ENCODE measurements at places on chromosomes 3 and 15. TPM values are rescaled to one million over a fixed set of nuclear protein-coding genes. Genes with fewer than 3 reads are reported as not detected.

ATOSA gene
- total RNA-seq, result 12.2 TPM

CYP1A2 gene
- total RNA-seq, result not detected

CELSR3 gene
- total RNA-seq, result 2.4 TPM

QARS1 gene
- total RNA-seq, result 129 TPM

SLC24A5 gene
- total RNA-seq, result not detected

EPHA6 gene
- not detected for total RNA-seq

CADPS gene
- total RNA-seq, result not detected

DLL4 gene
- total RNA-seq, result not detected

ZNF654 gene
- total RNA-seq, result 6.2 TPM

TMC3 gene
- not detected for total RNA-seq

SI gene
- not detected for total RNA-seq

WDR5B gene
- total RNA-seq, result 6.2 TPM

PPM1L gene
- total RNA-seq, result 6.8 TPM

SGO1 gene
- total RNA-seq, result 13.3 TPM

TLR9 gene
- total RNA-seq, result not detected

DNA sequence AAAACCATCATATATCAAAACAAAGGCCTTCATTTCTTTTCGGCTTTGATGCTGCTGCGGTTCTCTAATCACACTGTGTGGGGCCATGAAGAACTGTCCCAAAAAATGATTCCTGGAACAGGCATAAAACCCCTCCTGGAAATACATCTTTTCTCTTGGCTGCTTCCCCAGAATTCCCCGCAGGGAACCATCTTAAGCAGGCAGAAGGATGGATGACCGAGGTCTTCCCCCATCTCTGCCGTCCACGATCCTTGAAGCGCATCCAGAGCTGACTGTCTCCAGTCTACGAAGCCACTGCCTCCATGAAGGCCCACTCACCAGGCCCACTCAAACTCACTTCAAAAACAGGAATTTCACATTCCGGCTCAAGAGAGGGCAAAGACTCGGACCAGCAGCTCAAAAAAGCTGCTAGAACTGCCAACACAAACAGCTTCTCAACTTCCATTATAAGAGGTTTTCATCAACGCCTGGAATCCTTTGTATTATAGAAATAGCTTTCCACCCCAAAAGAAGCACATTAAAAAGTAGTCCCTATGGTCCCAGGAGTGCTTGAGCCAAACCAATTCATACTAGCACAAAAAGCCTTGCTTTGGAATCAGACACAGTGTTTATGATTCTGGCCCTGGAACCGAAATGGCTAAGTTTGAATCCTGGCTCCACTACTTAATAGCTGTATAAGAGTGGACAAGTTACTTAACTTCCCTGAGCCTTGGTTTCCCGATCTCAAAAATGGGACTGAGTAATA lies 487.5 kb upstream of the WNT5A start:
- no peak for DNase-seq

DNA sequence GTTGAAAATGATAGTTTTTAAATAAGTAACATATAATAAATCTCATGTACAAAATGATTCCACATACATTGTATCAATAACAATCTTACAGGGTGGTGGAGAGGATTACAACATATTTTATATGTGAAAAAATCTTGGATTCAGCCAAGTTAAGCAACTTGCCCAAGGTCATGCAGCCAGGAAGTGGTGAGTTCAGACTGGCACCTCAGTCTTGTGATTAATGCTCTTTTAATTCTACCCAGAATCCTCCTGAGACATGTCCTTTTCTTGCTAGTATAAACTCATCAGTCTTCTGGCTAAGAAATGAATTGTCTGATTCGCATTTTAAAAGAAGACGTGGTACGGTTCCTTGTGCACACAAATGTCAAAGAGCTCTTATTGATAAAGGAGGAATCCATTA lies 4.5 kb upstream of the MYRIP start:
- no peak for DNase-seq

GRCh38 chr3:43909149-43909548 lies 218.4 kb downstream of the ABHD5 start:
- DNase-seq, result no peak

DNA sequence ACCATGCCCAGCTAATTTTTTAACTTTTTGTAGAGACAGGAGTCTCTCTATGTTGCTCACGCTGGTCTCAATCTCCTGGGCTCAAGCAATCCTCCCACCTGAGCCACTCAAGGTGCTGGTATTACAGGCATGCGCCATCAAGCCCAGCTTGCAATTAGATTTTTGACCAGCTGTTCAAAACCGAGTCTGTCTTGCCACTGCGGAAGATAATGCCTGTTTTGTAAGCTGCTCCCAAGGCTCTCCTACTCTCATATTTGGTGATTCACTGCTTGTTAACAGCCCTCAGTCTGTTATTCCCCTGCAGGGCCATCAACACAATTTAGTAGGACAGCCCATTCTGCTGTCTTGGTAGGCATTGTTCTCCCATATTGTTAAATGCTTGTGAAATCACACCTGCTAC lies 17.8 kb upstream of the MCCC1 start:
- DNase-seq, result no peak

DNA sequence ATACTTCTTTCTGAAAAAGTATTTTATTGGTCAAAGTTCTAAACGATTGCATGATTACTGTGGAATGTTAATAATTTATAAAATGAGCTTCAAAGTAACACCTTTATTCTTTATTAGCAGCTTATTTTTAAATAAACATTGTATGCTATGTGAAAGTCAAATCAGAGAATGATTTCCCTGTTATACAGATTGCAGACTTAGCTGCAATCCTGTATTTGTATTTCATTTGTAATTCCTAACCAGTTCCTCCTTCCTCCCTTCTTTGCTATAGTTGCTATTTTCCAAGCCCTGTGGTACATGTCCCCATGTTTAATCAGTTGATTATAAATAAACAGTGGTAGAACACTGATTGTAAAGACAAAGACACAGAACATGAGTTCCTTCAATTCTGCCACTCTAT lies 42.4 kb upstream of the C15orf39 start:
- no peak for DNase-seq

GRCh38 chr3:10164546-10165393 lies at the start of gene IRAK2:
TSS of gene IRAK2 (plus strand) at chr3:10164919. CDS start at chr3:10164955, 36 bp downstream.
- DNase-seq, result peak; percentile 75

DNA sequence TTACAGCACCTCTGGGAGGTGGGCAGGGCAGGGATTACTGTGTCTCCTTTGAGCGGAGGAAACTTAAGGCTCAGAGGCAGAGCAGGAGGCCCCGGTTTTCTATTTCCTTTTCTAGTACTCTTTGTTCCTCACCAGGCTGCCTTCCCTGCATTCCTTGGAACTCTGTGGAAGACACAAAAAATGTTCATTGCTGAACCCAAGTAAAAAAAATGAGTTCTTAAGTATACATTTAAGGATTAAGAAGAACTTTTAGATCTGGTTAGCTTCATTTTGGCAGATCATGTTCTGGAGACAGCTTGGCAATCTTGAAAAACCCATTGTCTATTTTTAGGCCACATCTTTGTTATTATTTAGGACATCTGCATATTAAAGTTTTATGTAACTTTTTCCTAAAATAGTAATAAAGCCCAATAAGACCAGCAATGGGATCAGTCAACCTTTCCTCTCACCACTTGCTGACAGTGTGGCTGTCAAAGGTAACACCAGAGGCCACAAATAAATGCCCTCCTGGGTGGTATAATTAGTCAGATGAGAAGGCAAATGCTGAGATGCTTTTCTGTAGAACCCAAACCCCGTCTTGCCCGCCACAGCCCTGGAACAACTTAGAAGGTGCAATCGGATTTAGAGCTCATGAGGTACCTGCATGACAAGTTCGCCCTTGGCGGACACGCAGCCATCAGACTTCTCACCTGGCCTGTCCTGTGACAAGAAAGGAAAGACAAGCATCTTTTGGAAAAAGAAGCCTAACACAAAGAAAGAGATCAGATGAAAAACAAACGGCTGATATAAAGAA lies 97.2 kb downstream of the DGKG start:
- no peak for DNase-seq

DNA sequence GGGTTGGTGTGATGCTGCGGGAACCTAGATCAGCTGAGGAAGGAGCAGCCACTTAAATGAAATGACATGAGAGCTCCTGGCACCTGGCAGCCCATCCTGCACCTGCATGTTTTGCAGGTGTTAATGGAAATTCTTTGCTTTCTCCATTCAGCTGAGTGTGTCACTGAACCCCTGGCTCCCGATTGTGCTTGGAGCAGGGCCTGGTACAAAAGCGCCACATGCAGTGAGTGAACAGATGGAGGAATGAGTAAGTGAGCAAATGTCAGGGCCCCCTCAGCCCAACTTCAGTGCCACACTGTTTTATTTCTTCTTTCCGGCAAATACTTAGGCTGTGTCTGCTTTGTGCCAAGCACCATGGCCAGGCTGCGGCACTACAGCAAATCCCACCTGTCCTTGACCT lies 132.2 kb downstream of the ASB7 start:
- DNase-seq, result no peak

- no peak for DNase-seq
Observed at GRCh38 chr15:78162038-78162437, 12.9 kb downstream of the IDH3A start.

- DNase-seq, result peak; percentile 18
Observed at GRCh38 chr3:190892395-190892902, 30.0 kb upstream of the GMNC start.

- no peak for DNase-seq
Observed at GRCh38 chr3:85193565-85193964, 234.8 kb downstream of the CADM2 start.

DNA sequence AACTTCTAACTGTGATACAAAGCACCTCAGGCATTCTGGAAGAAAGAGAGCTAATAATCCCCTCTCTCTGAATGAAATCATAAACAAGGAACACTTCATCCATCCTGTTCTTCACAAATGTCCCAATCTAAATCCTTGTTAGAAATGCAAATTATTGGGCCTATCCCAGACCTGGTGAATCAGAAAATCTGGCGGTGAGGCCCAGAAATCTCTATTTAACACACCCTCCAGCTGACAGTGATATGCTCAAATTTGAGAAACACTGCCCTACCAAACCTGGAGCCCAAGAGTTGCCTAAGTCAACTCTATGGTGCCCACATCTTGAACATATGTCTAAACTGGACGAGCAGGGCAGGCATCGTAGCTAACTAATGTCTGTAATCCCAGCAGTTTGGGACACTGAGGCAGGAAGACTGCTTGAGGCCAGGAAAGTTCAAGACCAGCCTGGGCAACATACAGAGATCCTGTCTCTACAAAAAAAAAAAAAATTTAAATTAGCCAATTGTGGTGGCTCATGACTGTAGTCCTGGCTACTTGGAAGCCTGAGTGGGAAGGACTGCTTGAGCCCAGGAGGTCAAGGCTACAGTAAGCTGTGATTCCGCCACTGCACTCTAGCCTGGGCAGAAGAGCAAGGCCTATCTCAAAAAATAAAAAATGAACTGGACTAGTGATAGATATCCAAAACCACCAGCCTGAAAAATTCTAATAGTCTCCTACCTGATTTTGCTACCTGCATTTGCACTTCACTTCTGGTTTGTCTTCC lies 23.1 kb downstream of the SCAP start:
- DNase-seq, result no peak

- no peak for DNase-seq
Observed at GRCh38 chr3:49722896-49723295, 855 bp downstream of the GMPPB start.

GRCh38 chr3:99877031-99877579 lies 59.4 kb downstream of the CMSS1 start:
- no peak for DNase-seq

GRCh38 chr15:92819278-92820235 lies 80.6 kb upstream of the CHD2 start:
- DNase-seq, result no peak

- DNase-seq, result peak; percentile 11
Observed at GRCh38 chr3:175526609-175527280, 667.6 kb downstream of the NAALADL2 start.

DNA sequence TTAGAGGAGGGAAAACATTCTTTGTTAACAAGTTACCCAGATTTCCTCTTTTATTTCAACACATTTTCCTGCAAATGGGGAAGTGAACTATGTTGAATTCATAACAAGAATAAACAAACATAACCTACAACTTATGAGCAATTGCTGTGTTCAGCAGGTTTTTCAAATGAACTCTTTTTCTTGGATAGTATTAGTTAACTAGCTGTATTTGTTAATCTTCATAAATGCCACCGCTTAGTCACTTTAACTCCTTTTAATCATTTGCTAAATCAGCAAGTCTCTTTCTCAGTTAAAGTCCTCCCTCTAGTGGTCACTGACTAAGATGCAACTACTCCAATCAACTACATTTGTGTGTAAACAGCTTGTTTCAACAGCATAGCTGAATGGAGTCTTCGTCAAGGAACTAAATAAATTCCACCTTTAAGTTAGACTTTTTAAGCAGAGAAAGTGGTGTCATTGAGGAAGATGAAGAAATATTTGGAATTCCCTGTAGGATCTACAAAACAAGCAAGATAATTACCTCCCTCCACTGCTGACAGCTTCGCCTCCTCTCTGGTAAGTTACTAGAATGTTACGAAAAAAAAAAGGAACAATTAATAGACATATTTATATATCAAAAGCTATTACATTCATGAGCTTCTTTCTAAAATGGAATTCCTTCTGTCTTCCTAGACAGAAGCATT lies 1122.0 kb downstream of the ROBO1 start:
- peak; percentile 42 for DNase-seq

GRCh38 chr3:178802993-178803693 lies 266.9 kb downstream of the KCNMB2 start:
- peak; percentile 19 for DNase-seq

DNA sequence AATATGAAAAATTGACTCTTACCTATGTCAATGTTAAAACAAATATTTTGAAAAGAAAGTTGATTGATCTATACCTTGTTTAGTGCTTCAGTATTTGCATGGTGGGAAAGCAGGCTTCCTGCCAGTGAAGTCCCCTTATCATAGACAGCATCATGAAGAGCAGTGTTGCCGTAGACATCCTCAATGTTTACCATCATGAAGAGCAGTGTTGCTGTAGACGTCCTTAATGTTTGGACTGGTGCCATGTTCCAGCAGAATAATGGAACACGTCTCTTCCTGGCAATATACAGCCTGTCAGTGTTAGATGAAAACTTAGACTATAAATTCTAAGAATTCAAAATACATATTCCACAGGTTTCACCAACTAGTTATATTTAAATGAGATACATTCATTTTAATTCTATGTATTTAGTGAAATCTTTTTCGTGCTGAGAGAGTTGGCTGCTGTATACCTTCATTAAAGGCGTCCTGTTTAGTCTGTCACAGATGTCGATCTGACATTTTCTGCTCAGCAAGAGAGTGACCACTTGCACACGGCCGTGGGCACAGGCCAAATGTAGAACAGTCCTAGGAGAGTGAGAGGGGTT lies 116.8 kb downstream of the LMLN start:
- no peak for DNase-seq

- no peak for DNase-seq
Observed at GRCh38 chr3:191340966-191341365, 10.6 kb upstream of the UTS2B start.

GRCh38 chr3:30984855-30985749 lies 90.6 kb upstream of the GADL1 start:
- DNase-seq, result no peak

- DNase-seq, result no peak
Observed at GRCh38 chr3:55244247-55244646, 242.9 kb downstream of the WNT5A start.
